ENCODE measurements at places on chromosomes 2 and 18. TPM values are rescaled to one million over a fixed set of nuclear protein-coding genes. Genes with fewer than 3 reads are reported as not detected.

The FOXD4L1 gene
- total RNA-seq: under 0.01 TPM

The ERICH2 gene
- total RNA-seq: 1.2 TPM

The RAX gene
- total RNA-seq: not detected

The MALL gene
- total RNA-seq: 13.4 TPM

The NEMP2 gene
- 4.4 TPM for total RNA-seq

The PHLPP1 gene
- total RNA-seq: 4.0 TPM

The CYP27C1 gene
- total RNA-seq: not detected

The PROM2 gene
- 1.1 TPM for total RNA-seq

The TMEM37 gene
- 0.32 TPM for total RNA-seq

The REG3A gene
- total RNA-seq: not detected

The XRCC5 gene
- 183 TPM for total RNA-seq

The SERPINB3 gene
- not detected for total RNA-seq

The ACMSD gene
- total RNA-seq: not detected

The LYPD6B gene
- 0.32 TPM for total RNA-seq

The ALPI gene
- total RNA-seq: not detected

The DES gene
- 2.4 TPM for total RNA-seq

The ACVR1C gene
- total RNA-seq: 0.43 TPM

The TCF23 gene
- not detected for total RNA-seq

The CD207 gene
- not detected for total RNA-seq

The AQP12B gene
- total RNA-seq: not detected

The LMAN2L gene
- total RNA-seq: 27.7 TPM

The CHRND gene
- total RNA-seq: not detected

The TUBA4A gene
- 9.4 TPM for total RNA-seq
